RPMI7951 (cell line): ENCODE measurements at places on chromosomes 2 and 18. TPM values are rescaled to one million over a fixed set of nuclear protein-coding genes. Genes with fewer than 3 reads are reported as not detected.

GRCh38 chr2:241091201-241091600 is 10.9 kb downstream of the MTERF4 start:
- no peak for DNase-seq

DNA sequence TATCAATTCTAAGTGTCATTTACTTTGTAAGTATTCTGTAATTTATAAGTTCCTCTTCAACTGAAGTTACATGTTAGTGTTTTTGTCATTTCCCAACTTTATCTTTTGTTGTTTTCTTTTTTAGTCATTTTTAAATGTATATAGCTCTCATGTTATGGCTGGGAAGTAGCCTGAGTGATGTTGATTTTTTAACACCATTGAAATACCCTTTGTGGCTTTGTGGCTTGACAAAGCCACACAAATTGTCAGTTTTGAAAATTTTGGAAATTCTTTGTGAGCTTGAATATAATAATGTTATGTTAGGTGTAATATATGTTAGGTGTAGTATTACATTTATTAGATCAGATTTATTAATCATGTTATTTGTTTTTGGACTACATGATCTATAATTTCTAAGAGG is 16.7 kb downstream of the DNAJC10 start:
- no peak for DNase-seq

GRCh38 chr2:109102588-109103233 is 26.3 kb upstream of the SH3RF3 start:
- no peak for DNase-seq

Gene MYO3B
- 0.12 TPM in 1 of 2 replicates, not detected in the other for total RNA-seq

DNA sequence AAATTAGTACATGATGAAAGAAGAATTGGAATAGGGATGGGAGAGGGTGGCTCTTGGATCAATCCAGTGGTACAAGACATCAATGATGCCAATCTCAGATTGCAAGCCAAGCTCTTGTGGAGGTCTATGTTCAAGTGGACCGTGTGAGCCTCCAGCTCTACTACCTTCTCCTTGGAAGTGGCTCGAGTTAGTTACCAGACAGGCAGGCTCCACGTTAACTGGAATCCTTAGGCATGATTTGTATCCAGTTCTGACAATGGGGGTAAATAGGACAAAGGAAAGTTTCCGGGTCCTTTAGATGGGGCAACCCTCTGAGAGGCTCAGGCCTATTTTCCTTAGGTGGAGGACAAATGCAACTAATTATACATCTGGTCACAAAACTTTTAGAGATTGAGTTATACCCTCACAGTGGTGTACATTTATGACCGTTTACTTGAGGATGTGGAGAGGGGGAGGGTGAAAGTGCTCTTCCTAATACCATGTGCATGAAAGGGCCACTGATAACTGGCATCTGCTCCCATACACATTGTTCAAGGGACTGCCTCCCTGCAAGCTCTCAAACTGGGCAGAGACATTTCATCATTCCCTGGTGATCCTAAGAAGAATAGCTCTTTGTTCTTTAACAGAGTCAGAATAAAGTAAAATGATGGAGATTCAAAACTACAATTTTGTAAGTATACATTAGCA is 180.2 kb downstream of the SOCS6 start:
- DNase-seq = no peak

DNA sequence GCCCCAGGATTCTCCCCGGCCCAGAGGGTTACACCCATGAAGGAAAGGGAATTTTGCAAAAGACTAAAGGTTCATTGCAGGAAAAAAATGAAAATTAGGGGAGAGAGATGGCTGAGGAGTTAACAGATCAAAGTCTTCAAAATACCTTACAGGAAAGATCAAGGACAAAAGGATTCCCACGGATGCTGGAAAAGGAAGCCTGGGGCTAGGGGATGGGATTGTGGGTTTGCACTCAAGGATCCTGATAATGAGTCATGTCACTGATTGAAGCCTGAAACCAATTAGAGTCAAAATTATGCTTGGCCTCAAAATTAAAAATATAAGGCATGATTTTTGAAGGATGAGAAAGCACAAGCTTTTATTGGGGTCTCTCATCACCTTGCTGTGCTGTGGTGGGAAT is 32.6 kb upstream of the COPS8 start:
- DNase-seq = peak; percentile 57

GRCh38 chr2:237392186-237392585 is 21.8 kb downstream of the COL6A3 start:
- no peak for DNase-seq

- DNase-seq = peak; percentile 26
These were observed 76.9 kb upstream of the GCFC2 start for GRCh38 chr2:75787532-75788132.

GRCh38 chr2:162219426-162219825 is 23.8 kb downstream of the FAP start:
- no peak for DNase-seq

DNA sequence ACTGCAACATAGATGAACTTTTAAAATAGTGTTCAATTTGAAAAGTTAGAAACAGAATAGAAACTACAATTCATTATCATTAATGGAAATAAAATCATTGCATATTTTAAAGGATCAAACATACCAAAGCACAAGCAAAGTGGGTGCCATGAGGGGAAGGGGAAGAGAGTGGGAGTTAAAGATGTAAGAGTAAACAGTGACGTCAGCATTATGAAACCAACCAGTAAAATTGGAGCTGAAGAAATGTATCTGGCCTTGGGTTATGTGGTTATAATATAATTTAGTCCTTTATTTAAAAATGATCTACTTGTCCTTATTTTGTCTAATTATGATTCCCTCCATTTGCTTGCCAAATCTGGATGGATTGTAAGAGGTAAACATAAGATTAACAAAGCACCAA is 6.0 kb downstream of the LINC00305 start:
- no peak for DNase-seq

GRCh38 chr2:140654565-140654964 is 1476.3 kb downstream of the LRP1B start:
- DNase-seq = no peak

DNA sequence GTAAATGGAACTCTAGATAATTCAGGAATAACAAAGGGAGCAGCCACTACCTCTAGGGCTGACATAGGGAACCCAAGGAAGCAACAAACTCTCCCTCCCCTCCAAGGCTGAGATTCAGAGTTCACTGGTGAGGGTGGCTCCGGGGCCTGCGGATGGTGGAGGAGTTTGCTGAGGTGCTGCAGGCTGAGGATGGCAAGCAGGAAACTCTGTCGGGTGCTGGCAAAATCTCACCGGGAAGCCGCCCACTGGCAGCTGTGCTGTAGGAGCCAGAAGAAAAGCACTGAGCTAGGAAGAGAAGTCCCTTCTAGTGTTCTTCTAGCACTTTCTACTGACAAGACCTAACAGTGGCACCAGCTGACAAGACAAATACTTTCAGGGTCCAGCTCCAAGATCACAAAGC is 12.5 kb upstream of the HAAO start:
- no peak for DNase-seq

Gene SH2D6
- not detected in 2 replicates for total RNA-seq

DNA sequence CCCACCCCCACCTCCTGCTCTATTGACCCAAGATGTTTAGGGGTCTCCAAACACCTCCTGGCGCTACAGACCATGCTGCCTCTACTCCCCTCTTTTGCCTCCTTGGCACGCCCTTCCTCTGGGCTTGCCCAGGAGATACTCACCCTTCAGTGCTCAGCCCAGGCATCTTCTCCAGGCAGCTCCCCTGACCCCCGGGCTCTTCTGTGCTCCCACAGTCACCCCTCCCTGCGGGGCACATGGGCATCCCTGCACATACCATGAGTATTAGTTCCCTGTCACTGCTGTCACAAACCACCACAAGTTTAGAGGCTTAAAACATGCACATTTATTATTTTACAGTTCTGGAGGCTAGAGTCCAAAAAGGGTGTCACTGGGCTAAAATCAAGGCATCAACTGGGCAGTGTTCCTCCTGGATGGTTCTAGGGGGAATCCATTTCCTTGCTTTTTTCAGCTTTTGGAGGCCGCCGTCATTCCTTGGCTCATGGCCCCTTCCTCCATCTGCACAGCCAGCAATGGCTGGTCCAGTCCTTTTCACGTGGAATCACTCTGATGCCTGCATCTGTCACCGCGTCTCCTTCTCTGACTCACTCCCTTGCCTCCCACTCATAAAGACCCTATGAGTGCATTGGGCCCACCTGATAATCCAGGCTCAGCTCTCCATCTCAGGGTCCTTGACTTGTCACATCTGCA is 230.4 kb upstream of the COPS8 start:
- no peak for DNase-seq

GRCh38 chr2:122323927-122324326 is 568.5 kb downstream of the TSN start:
- no peak for DNase-seq

DNA sequence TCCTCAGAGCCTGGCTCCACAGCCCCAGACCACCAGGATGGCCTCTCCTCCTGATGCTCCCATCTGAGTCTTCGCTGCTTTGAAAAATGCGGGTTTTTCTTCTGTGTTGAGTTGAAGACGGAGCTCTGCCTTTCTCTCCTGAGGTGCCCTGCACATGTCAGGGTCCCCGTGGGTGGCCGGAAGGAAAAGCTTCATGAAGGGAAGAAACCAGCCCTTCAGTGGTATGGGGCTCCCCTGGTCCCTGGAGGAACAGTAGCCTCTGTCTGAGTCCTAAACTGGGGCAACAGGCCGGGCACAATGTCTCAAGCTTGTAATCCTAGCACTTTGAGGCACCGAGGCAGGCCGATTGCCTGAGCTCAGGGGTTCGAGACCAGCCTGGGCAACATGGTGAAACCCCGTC is 54.7 kb upstream of the CAB39 start:
- DNase-seq = no peak
